ENCODE measurements at places on chromosomes 1 and 21.

GRCh38 chr1:230572121-230573105 is 69.9 kb upstream of the COG2 start:
- DNase-seq: no peak

DNA sequence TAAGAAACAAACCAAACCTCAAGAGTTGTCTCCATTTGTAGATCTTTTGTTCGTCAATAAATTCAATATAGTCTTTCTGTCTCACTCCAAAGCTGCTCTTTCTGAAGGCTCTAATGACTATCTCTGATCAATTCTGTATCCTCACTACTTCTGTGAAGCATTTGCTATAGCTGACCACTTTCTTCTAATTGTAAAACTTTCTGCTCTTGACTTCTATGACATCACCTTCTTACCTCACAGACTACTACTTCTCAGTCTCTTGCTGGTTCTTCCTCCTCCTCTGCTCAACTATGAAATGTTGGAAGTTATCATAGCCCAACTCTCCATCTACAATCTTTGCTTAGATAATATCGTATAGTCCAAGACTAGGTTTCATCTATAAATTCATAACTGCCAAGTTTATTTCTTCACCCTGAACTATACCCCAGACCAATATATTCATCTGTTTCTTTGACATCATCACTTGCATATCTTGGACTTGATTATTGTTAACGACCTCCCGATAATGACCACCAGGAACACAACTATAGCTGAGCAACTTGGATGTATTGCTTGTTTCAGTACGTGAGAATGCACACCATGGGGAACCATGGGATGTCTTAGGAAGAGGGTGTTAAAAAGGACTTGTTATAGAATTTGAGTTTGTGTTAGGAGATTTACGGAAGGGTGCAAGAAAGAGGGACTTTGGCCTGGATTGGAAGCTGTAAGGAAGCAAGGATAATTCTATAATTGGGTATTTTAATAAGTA is 2.0 kb upstream of the CDC7 start:
- no peak for DNase-seq

DNA sequence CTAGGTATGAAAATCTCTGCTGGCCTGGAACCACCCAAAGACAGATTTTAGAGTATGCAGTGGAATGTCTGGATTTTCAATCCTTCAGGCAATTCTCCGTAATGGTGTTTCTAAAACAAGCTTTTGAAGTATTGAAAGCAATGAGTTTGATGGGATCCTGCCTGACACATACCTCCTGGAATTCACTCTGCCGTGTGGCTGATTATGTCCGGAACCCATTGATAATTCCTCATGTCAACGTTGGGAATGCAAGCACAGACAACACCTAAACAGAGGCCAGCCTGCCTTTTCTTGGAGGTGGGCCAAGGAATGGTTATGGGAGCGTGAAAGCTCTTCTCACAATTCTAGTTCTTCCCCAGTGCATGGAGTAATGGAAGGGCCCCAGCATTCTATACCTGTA is 168.9 kb upstream of the HMCN1 start:
- DNase-seq: no peak

- no peak for DNase-seq
These were observed 18.2 kb upstream of the RUNX3 start for GRCh38 chr1:24948079-24948827.

Data from GM06990 (cell line).